ENCODE measurements at places on chromosomes 16 and 17.

- no peak for DNase-seq
Measured at GRCh38 chr17:29085223-29085622, 42.3 kb downstream of the PIPOX start.

GRCh38 chr16:14205666-14206065, 134.5 kb downstream of the MRTFB start:
- no peak for DNase-seq

DNA sequence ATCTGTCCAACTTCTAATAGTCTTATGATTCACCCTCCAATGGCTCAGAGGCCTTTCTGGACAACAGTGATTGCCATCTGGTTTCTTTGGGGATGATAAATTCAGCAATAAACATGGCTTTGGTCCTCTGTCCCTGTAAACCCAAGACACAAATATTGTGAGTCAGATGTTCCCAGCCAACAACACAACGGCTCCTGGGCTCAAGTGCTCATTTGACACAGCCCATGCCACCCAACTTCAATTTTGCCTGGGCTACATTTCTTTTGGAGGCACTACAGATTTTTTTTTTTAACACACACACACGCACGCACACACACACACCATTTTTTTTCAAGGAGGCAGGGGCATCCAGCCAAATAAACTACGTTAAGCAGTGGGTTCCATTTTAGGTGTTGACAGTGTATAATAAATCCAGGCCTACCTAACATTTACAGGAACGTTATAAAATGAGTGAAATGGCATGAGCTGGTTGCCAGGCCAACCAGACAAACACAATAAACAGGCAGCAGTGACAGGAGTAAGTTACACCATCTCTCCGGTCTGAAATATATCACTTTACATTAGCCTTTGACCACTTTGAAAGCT, 939.9 kb upstream of the SOX9 start:
- DNase-seq, result no peak

- no peak for DNase-seq
Measured at GRCh38 chr16:12546918-12547607, 256.6 kb downstream of the CPPED1 start.
